ENCODE measurements at places on chromosomes 3 and 15. TPM values are rescaled to one million over a fixed set of nuclear protein-coding genes. Genes with fewer than 3 reads are reported as not detected.

The VGLL4 gene
- 145 TPM for polyA plus RNA-seq

The UROC1 gene
- polyA plus RNA-seq = 0.22 TPM

The ASB14 gene
- 0.68 TPM for polyA plus RNA-seq

The ACY1 gene
- 69.5 TPM for polyA plus RNA-seq

DNA sequence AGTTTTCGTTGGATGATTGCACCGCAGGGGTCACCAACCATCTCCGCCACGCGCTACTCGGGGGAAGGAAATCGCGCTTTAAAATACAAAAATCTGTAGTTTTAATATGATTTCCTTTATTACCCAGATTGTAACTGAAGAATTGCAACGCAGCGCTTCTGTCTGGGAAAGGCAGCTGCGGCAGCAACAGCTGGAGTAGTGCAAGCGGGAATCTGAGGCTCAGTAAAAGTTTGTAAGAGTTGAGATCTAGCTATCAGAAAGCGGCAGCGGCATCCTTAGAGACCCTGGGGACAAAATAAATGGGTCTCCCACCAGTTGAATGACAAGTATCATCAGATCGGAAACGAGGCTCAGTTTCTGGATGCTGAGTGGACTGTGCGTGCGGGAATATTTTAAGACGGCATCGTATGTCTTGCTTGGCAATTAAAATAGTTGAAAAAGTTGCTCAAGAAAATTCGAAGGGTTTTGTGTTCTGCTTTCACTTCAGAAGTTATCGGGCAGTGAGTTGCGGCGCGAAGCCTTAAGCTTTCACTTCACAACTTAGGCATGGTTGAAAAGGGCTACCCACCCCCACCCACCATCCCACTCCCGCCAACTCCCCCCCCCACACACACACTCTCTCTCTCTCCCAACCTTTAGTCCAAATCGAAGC is 2.7 kb downstream of the MECOM start:
- DNase-seq = no peak

The DUOX1 gene
- 2.0 TPM for polyA plus RNA-seq

The TMEM212 gene
- polyA plus RNA-seq = 0.21 TPM

DNA sequence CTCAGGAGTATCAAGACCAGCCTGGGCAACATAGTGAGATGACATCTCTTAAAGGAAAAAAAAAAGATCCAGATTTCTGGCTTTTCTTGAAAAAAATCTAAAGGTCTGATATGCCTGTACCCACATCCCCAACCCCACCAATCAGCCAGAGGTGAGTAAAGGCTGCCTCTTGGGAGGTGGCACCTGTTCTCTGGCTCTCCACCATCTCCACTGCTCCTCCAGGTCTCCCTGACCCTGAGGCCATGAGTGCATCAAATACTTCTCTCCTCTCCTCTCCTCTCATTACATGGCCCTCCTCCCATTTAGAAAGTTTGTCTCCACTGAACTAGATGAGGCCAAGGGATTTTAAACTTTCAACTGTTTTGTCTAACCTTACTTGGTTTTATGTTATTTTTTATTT is 5.2 kb downstream of the SIAH2 start:
- no peak for DNase-seq

DNA sequence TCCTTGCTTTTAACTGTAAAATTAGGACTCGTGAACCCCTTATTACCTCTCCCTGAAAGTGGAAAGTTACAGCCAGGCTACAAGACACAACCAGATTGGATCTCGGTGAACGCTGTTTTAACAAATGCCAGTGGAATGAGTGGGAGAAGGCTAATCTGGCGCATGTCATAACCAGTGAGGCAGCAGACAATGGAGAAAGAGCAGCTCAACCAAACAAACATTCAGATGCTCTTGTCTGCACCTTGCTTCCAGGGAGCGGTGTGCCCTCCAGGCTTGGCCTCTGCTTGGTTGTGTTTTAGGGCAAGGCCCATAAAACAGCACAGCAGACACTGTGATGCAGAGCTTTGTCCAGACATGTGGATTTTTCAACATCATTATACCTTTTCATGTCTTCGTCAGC is 45.9 kb upstream of the ATP1B3 start:
- no peak for DNase-seq

- no peak for DNase-seq
Observed at GRCh38 chr3:116929505-116930222, 220.1 kb downstream of the TUSC7 start.

The EFHB gene
- polyA plus RNA-seq = 1.4 TPM

The GPR27 gene
- 9.1 TPM for polyA plus RNA-seq

The TRPM1 gene
- 0.27 TPM for polyA plus RNA-seq

- DNase-seq = no peak
Observed at GRCh38 chr3:153338487-153338886, 176.5 kb downstream of the RAP2B start.

The CCDC50 gene
- polyA plus RNA-seq = 76.6 TPM

The PLCD1 gene
- 14.5 TPM for polyA plus RNA-seq

- DNase-seq = no peak
Observed at GRCh38 chr3:132966374-132966773, 71.8 kb upstream of the TMEM108 start.

The SLC38A3 gene
- 7.1 TPM for polyA plus RNA-seq

The GUCA1C gene
- polyA plus RNA-seq = 0.27 TPM

- DNase-seq = no peak
Observed at GRCh38 chr15:65870889-65871533, 1.7 kb downstream of the RAB11A start.

DNA sequence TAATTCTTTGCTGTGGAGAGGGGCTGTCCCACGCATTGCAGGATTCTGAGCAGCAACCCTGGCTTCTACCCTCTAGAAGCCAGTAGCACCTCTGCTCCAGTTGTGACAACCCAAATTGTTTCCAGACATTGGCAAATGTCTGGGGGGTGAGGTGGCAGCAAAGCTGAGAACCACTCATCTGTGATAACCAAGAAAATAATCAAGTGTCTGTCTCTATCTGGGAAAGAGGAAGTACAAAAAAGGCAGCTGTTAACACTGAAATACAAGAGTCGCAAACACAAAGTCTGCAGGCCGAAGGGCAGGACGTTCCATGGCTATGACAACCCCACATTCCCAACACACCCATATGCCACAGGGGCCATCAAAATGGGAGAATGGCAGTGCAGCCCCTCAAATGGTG is 42.2 kb upstream of the GNB5 start:
- no peak for DNase-seq

The DPPA2 gene
- 1.3 TPM for polyA plus RNA-seq

The FANCD2OS gene
- not detected for polyA plus RNA-seq

The TEX55 gene
- polyA plus RNA-seq = not detected

The MYD88 gene
- polyA plus RNA-seq = 24.0 TPM

DNA sequence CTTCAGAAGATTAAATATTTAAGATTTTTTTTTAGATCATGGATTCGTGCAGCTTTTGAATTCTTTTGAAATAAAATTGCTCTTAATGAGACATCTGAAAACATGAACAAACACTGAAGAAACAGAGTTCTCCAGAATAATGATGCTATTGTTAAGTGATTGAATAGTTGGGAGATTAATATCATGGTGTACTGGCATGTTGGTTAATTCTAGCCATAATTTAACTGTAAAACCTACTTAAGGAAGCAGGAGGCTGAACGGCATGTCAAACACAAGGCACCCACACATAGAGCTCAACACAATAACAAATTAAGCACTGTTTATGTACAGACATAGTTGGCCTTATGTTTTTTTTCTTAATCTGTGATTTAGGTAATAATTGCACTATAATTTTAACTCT is 185.6 kb downstream of the RBMS3 start:
- no peak for DNase-seq

The APEH gene
- 154 TPM for polyA plus RNA-seq

GRCh38 chr15:85167568-85167967 is 185.9 kb downstream of the PDE8A start:
- DNase-seq = no peak

The NR2F2 gene
- 443 TPM for polyA plus RNA-seq

GRCh38 chr15:71333839-71334238 is 218.6 kb downstream of the THSD4 start:
- no peak for DNase-seq

DNA sequence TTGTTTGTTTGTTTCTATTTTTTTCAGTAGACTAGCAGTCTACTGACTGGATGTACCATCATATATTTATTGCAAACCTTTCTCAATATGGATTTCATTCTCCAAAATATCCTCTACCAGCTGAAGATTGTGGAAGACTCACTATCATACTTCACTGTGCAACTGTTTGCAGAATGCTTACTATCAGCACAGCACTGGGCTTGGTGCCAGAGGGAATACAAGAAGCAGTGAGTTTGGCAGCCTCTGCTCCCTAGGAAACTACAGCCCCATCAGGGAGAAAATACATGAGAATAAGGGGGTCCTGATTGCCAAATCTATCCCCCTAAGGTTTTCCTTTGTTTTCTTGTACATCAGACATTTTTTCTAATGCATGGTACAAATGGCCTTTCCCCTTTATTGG is 27.5 kb downstream of the AQP9 start:
- DNase-seq = no peak

DNA sequence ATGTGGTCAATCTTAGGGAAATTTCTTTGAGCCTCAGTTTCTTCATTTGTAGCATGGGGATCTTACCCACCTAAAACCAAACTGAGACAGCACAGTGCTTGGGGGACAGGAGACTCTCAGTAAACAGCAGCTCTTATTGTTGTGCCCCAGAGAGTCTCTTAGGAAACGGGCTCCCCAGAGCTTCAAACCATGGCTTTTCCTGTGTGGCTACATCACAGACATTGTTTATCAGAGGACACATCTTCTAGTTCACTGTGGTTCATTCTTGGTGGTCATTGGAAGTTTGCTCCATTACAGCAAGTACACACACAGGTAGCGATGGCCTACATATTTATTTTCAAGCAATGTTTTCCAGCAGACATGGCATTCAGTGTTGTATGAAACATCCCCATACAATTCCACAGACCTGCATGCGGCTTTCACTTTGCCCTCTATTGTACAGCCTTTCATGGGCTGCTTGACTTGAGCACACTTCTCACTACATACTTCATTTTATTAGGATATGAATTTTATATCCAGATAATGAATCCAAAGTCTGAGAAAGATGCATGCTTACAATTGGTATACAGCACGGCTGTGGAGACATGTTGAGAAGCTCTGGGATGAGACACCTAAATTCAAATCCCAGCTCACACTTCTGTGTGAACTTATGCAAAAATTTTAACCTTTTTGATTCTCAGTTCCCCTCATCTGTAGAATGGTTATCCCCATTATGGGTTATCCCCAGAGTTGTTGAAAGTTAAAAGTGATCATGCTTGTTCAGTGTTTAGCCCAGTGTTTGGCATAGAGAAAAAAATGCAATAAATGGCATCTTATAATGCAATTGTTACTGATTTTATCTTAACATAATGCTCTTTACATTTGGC is 84.8 kb upstream of the ICE2 start:
- no peak for DNase-seq

The BCL2A1 gene
- 0.23 TPM for polyA plus RNA-seq

DNA sequence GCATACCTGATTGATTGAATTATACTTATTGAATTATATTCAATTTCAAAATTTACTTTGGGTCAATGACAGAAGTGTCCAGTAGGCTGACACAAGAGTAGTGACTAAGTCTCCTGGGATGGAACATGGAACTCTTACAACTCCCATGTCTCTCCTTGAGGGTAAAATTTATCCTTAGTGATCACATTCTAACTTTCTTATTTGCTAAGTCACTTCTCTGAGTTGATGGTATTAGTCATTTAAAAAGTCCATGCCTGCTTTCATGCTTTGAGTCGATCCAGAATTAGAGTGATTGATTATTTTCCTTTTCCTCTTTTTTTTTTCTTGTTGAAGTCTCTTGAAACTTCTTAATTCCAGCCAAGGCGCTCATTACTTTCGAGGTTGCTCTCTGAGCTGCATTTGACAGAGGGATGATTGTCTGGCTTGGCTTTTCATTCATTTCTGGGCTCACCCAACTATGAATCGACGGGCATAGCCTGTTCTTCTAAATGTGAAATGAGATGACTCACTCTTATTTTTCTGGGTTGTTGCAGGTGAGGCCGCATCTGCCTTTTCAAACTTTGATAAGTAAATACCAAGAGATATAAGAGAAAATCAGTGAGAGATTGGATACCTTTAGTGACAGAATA is 34.9 kb downstream of the LRRC3B start:
- DNase-seq = no peak

DNA sequence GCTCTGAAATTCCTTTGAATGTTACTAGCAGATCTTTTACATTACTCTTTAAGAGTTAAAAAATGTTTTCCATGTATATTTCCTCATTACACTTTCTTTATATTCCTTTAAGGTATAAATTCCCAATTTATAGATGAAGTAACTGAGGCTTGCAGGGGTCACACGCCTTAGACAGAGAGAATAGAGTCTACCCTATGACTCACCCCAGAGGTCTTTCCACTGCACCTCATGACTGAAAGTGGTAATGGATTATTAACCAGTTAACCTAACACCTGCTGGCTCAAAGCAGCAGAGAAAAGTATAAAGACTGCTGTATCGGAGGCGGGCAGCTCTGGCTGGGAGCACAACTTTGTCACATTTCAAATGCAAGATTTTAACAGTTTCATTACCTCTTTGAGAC is 37.7 kb downstream of the LDHAL6B start:
- DNase-seq = no peak

The ARPIN gene
- 30.5 TPM for polyA plus RNA-seq

DNA sequence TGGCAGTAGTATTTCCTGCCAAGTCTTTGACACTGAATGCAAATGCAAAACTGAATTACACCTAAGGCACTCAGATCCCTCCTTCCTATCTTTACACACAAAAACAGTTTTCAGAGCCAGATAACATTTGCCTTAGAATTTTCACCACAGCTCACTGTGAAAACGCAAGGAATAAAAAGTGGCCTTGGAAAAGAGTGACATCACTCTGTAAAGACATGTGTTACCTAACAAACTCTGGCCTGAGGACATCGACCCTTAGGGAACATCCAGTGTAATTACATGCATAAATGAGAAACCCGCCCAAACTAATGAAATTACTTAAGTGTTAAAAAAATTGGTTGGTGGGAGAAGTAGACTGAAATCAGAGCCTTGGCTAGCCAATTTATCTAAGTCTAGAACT is 88.9 kb downstream of the PLOD2 start:
- DNase-seq = no peak

DNA sequence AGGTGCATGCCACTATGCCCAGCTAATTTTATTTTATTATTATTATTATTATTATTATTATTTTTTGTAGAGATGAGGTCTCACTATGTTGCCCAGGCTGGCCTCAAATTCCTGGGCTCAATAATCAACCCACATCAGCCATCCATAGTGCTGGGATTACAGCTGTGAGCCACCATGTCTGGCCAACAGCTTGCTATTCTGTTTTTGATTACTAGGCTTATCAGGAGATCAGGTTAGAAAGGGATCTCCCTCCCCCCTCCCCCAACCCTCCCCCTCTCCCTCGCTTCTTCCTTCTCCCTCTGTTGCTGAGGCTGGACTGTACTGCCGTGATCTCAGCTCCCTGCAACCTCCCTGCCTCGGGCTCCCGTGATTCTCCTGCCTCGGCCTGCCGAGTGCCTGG is 8.6 kb downstream of the CLN6 start:
- DNase-seq = no peak

GRCh38 chr3:161031134-161031533 is 74.0 kb downstream of the B3GALNT1 start:
- DNase-seq = no peak

GRCh38 chr3:109995377-109995776 is 658.0 kb upstream of the DPPA4 start:
- DNase-seq = no peak
